MV-4-11 (cell line): ENCODE measurements at places on chromosomes 4 and X.

DNA sequence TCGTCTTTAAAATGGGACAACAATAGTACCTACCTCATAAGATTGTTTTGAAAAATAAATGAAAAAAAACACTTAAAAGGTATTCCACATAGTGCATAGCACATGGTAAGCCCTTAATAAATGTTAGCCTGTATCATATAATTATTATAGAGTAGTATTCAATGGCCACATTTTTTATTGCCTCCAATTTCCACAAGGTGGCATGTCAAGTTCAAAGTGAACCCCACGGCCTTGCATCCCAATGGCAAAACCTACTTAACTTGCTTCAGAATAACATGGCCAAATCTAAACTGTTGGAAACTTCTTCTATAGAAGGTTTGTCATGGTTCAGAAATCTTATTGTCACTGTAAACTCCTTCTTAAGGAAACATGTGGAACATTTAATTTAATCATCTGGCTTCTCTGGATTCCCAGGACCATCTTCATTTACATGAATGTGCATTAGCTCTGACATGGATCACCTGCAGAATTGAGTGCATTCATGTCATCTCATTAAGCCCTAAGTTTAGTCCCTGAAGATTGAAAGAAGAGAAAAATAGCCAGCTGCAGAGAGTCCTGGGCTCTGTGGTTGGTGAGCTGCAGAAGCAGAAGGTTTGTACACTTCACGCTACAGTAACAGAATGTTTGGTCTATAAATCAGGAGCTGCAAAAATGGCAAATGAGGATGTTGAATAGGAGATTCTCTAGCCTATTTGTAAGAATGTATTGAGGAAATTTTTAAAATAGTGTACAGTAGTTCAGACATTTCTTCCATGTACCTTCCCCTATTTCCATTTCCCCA lies 61.0 kb downstream of the ANXA3 start:
- peak; percentile 42 for DNase-seq

DNA sequence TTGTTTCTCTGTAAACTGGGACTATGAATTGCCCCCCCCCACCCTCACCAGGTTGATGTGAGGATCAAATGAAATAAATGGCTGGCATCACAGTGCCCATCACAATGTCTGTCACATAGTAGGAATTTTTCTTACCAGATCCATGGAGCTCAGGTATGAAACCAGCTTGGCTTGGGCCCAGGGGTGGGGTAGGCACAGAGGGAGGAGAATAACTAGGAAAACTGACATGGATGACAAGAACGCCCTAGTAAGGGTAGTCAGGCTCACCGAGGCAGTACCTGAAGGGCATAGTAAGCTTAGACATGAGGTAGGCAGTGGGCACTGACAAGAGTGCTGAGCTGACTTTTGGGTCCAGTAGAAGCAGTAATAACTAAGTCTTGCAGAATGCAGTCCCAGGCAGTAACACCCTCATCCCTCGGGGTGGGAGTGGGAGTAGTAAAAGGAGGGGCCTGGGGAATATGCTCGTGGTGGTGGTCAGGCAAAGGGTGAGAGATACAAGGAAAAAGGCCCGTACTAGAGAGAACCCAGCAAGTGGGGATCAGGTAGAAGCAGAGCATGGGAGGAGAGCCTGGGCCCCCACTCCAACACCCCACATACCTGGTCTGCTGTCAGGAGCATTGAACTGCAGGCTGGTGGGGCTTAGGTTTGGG lies 155.9 kb upstream of the PJA1 start:
- no peak for DNase-seq

DNA sequence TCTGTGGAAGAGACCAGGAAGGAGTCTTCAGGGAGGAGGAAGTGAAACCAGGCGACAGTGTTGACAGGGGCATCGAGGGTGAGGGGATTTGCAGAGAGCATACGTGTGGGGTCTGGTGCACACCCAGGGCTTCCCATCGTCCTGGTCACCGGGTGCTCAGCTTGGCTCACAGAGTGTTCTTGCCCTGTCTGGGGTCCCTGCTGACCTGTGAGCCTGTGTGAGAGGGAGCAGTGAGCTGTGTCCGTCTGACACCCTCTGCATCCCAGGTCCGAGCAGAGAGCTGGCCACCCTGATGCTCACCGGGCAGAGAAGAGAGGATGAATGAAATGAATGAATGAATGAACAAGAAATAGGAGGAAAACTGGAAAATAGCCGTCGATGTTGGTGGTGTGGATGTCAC lies 46.5 kb downstream of the CPZ start:
- peak; percentile 42 for DNase-seq

DNA sequence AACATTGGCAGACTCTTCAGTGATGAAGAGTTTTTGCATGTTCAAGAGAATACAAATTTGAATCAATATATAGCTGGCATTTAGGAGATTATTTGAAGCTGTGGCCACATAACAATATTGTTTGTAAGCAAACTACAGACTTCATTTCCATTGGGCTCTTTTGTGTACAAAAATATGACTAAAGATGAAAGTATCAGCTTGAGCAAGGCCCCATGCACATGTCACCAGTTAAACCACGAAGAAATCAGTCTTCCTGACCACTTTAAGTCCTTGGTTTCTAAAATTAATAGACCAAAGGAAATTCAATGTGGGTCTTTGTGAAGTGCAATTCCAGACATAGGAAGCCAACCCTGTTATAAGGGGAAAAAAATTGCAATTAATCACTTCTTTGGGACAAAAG lies 1664.6 kb upstream of the ADGRL3 start:
- peak; percentile 45 for DNase-seq

GRCh38 chrX:9282325-9282724 lies 182.5 kb upstream of the TBL1X start:
- DNase-seq: peak; percentile 72

GRCh38 chr4:33029976-33030375 lies 2309.8 kb downstream of the PCDH7 start:
- DNase-seq: no peak

DNA sequence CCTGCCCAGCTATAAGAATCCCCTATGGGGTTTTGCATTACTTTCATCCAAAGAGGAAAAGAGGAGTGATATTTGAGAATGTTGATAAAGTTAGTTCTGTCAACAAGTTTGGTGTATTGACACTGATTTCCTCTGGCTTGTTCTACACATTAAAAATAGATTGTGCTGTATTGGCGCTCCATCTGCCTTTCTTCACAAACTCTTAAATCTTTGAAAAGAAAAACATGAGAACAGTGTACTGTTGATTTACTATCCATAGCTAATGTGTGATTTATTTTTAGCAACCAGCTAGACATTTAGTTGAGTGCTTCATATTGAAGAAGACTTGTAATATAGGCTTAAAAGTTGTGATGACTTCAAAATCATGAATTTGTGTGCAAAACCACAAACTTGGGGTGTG lies 261.2 kb upstream of the ANKRD50 start:
- no peak for DNase-seq

DNA sequence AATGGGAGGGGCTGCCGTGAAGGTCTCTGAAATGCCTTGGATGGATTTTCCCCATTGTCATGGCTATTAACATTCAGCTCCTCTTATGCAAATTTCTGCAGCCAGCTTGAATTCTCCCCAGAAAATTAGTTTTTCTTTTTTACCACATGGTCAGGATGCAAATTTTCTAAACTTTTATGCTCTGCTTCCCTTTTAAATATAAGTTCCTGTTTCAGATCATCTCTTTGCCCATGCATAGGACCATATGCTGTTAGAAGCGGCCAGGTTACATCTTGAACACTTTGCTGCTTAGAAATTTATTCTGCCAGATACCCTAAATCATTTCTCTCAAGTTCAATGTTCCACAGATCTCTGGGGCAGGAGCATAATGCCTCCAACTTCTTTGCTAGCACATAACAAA lies 13.8 kb upstream of the CLDN34 start:
- DNase-seq: peak; percentile 11

DNA sequence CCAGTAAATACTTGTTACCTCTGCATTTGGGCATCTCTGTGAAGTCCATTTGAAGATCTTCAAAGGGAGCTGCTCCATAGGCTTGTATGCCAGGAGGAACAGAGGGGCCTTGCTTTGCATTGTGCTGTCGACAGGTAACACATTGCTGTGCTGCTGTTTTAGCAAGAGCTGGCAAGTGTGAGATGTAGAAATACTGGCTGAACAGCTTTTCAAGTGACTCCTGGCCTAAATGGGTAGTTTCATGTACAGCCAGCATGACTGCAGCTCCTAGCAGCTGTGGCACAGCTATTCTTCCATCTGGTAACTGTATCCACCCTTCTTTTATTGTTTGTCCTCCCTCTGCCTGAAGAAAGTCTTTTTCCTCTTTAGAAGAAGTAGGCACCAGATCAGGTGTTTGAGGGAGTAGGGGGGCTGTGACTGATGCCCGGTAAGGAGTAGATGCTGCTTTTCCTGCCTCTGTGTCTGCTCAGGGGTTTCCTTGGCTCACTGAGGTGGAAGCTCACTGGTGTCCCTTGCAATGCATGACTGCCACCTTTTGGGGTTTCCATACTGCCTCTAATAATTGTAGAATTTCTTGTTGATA lies 965.3 kb downstream of the CCSER1 start:
- DNase-seq: no peak

- DNase-seq: no peak
These were observed 107.2 kb upstream of the TBL1X start for GRCh38 chrX:9357518-9358114.

- no peak for DNase-seq
These were observed 136.0 kb downstream of the FAM53A start for GRCh38 chr4:1547856-1548826.

- peak; percentile 7 for DNase-seq
These were observed 74.8 kb upstream of the BCOR start for GRCh38 chrX:40172401-40173142.

GRCh38 chr4:141416677-141417363 lies 196.1 kb downstream of the ZNF330 start:
- no peak for DNase-seq

DNA sequence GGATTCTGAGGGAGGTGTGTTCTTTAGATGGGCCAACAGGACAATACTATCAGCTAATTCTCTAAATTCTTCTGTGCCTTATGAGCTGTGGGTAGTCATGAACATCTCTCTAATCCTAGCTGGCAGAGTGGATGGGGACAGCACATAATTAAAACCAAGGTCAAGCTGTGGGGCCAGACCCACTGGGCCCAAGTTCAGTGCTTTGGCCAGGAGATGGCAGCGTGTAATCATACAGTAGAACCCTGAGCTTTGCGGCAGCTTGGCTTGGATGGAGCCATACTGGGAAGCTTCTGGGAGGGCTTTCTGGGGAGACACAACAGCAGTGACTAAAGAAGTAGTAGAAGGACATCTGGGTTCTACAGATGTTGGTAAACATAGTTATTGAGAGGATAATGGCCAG lies 140.3 kb upstream of the CXCL13 start:
- peak; percentile 13 for DNase-seq

DNA sequence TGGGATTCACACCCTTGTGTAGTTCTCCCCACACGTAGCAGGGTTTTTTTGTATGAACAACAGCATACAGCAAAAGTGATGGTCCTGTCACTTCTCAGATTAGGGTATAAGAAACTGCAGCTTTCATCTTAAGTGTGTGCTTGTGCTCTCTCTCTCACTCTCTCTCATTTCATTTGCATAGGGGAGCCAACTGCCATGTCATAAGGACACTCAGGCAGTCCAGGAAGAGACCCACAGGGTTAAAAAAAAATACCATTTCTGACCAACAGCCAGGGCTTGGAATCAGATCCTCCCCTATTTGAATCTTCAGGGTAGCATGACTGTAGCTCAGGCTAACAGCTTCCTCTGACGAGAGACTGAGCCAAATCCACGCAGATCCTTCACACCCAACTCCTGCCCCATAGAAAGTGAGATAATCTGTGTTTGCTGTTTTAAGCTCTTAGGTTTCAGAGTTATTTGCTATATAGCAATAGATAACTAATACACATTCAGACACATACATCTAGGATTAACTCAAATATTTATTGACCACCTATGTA lies 331.2 kb downstream of the PAPSS1 start:
- DNase-seq: no peak

DNA sequence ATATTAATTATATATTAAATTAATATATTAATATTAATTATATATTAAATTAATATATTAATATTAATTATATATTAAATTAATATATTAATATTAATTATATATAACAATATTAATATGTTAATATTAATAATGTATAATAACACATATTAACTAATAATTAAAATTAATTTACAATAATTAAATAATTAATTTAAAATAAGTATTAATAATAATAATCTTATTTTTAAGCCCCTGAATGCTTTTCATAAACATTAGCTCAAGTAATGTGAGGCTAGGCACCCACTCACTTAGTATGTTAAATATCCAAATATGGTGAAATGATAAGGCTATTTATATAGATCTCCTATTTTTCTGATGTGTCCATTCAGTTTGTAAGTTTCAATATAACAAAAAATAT lies 26.9 kb downstream of the NKX6-1 start:
- no peak for DNase-seq

GRCh38 chr4:84849051-84849640 lies 117.3 kb downstream of the WDFY3 start:
- DNase-seq: no peak

GRCh38 chr4:134499074-134499473 lies 297.5 kb upstream of the PABPC4L start:
- no peak for DNase-seq

- DNase-seq: no peak
These were observed 69.8 kb upstream of the SMARCA5 start for GRCh38 chr4:143443728-143444127.

GRCh38 chr4:140090215-140090731 lies 63.7 kb downstream of the MAML3 start:
- DNase-seq: no peak

DNA sequence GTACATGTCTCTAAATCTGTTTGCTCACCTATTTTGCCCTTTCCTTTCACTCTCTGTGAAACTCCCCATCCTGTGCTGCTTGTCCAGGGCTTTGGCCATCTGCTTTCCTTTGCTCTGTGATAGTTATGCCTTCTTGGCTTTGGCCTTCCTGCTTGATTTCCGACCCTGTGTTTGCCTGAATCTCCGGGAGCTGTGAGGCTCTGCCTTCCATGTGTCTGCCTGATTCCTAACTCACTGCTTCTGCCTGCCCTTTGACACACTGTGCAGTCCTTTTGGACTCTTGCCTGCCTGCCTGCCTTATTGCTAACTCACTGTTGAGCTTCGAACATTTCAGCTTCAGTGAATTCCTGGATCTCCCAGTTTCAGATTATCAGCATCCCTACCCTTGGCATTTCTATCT lies 143.1 kb downstream of the C4orf33 start:
- no peak for DNase-seq

DNA sequence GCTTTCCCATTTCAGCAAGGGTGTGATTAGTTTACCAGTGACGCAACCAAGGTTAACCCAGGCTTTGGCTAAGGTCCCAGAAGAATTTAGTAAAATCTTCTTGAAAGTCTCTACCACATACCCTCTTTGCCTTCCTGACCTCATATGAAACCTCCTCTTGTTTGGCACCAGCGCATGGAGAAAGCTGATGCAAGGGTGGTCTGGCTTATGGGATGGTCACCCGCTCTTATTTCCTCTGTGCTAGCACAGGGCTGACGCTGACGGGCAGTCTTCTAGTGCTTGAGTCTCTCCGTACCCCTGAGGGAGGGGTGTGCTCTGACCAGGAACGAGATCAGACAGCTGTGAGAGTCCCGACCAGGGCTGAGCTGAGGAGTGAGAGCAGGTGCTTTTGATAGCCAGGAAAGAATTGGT lies 137.6 kb downstream of the TENM3 start:
- peak; percentile 25 for DNase-seq
